ENCODE measurements at places on chromosomes 11 and 22. TPM values are rescaled to one million over a fixed set of nuclear protein-coding genes. Genes with fewer than 3 reads are reported as not detected.

DNA sequence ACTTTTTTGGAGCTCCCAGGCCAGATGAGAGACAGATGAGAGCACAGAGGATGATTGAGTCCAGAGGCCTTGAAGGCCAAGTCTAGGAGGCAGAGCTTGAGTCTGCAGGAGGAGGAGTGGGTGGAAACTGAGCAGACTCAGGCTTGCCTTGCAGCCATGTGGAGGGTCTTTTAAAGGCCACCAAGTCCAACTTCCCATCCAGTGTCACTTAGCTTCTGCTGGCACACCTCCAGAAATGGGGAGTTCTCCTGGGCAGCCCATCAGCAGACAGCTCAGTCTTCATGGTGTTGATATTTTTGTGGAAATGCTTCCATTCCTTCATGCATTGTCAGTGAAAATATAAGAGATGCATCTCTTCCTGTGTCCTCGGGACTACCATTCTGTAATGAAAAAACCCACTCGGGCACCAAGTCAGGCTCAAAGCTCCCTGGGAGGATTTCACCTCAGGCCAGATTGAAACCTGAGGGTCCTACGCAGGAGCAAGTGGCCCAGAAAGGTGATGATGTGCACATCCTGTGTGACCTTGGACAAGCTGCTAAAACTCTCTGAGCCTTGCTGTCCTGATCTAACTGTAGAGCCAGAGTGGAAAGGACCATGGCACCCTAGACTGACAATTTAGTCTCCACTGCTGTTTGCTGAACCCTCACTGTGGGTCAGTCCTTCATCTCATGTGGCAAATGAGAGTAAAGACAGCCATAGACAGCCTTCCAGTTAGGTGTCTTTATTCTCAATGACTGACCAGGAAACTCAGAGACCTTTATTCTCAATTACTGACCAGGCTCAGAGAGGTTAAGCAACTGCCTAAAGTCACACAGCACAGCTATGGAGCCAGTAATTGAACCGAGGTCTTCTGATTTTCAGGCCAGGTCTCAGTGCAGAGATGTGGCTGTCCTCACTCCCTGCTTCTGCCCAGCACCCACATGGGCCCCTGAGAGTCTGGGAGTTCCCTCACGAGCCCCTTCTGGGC lies 2.9 kb upstream of the LRRC32 start:
- no peak for DNase-seq

GRCh38 chr11:49302360-49302759 lies 94.0 kb upstream of the FOLH1 start:
- DNase-seq, result no peak

GRCh38 chr11:118742304-118742703 lies 48.7 kb downstream of the DDX6 start:
- no peak for DNase-seq

DNA sequence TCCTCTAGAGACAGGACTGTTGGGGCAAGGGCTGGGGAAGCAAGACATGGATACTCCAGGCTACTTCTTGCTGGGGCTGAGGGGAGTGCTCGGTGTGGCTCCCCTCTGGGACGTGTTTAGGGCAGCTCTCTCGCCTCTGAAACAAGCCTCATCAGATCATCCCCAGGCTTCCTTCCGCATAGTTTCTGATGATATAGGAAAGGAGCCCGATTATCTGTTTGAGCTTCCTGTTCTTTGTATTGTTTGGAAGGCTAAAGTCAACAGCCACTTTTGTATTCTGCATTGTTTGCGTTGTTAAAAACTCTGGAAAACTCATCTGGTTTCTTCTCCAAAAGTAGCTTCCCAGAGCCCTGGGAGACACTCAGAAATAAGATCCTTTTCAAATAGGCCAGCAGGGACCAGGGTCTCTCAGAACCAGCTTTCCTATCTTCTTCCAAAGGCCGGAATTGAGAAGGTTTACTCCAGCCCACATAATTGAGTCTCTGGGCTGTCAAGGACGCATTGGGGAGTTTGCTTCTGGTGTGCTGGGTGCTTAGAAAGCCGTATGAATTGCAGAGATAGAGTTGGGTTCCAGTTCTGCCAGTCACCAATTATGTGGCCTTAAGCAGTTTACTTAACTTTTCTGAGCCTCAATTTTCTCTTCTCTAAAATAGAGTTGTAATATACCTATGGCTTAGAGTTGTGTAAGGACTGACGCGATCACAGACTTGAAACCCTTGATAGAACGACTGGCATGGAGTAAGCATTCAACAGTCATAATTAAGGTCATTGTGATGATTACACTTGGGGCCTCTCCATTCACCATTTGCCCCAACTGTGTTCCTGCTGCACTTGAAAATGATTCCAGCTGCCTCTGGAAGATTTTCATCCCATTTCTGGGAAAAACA lies 19.1 kb downstream of the CD44 start:
- no peak for DNase-seq

STK33 gene
- 1.3 TPM for total RNA-seq

All from activated CD8-positive, alpha-beta T cell treated with anti-CD3 and anti-CD28 coated beads for 36 hours (primary cell).